ENCODE measurements at places on chromosomes 2 and 18.

DNA sequence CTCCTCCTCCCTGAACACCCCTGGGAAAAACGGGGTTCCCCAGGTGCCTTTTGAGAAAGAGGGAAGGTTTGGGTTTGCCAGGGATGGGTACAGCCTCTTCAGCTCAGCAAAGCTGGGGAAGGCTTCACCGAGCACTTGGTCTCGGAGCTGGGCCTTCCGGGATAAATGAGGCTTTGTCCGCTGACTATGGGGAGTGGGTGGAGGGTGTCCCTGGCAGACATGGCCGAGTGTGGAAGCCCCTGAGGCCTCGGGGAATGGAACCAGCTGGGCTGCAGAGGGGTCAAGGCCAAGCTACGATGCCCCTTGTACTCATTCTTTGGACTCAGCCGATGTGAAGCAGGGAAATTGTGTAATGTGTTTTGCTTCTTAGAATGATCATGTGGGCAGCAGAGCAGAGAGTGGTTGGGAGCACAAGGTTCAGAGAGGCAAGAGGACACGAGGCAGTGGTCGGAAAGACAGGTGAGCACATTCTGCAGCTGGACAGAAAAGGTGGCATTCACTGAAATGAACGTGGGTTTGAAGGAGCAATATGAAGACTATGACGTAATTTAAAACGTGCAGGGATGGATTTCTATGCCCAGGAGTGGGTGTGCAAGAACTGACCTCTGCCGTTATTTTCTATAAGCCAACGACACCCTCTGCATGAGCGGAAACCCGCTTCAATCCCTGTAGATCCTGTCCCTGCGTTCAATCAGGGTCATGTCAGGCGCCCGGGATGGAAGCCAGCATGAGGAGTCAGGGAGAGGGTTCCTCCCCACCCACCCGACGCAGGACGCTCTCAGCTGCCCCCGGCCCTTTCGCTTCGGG lies 142.6 kb downstream of the PXDN start:
- DNase-seq: no peak

- DNase-seq: no peak
These were observed 427 bp downstream of the RBKS start for GRCh38 chr2:27889774-27890145.

DNA sequence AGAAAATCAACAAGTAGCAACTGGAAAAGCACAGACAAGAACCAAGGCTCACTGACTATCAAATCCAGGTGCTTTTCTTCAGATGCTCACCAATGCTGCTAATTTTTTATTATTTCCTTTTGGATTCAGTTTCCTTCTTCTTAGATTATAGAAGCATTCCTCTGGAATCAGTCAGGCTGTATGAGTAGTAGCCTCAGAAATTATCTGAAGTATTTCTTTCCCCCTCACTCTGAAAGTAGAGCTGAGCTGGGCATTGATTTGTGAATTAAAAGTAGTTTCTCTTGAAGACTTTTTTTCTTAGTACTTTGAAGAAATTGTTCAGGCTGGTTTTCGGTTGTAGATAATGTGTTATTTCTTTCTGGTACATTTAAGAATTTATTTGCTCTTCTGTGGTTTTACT lies 273.7 kb downstream of the NOL4 start:
- DNase-seq: no peak

GRCh38 chr2:28587526-28588291 lies 91.8 kb downstream of the PLB1 start:
- DNase-seq: no peak

- DNase-seq: no peak
These were observed 4.2 kb downstream of the STAMBP start for GRCh38 chr2:73832930-73833329.

Measured in T1000 (cell line).